Natural killer cell (primary cell): ENCODE measurements at places on chromosomes 16 and 17. TPM values are rescaled to one million over a fixed set of nuclear protein-coding genes. Genes with fewer than 3 reads are reported as not detected.

TP53TG3C gene
- not detected for total RNA-seq

PDILT gene
- not detected for total RNA-seq

ZNF267 gene
- total RNA-seq = 56.6 TPM

- no peaks in the 10 kb centered on the region for H3K4me1 ChIP-seq
- H3K27ac ChIP-seq = no peak overlapping the region
- no peaks in the 10 kb centered on the region for H3K36me3 ChIP-seq
- DNase-seq = no peak
These were observed 11.7 kb upstream of the CACNA1H start for GRCh38 chr16:1141191-1141590.

DNA sequence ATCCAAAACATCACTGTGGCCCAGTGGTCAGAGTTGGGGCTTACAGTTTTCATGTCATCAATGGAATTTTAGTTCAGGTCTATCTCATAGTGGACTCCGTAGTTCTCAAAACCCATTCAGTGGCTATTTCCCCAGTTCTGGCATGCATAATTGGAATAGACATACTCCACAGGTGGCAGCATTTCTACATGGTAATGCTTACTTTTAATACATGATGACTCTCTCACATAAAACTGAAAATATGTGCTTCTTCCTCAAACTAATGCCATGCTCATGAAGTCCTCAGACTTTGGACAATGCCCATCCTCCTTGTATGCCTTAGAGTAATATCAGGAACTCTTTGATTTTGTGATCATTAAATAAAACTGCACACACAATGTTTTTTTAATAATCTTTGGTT is 857.4 kb upstream of the GOT2 start:
- no peaks in the 10 kb centered on the region for H3K4me1 ChIP-seq
- no peak overlapping the region for H3K27ac ChIP-seq
- no peaks in the 10 kb centered on the region for H3K27me3 ChIP-seq
- no peaks in the 10 kb centered on the region for H3K36me3 ChIP-seq
- no peak overlapping the region for H3K4me3 ChIP-seq
- DNase-seq = no peak

DNA sequence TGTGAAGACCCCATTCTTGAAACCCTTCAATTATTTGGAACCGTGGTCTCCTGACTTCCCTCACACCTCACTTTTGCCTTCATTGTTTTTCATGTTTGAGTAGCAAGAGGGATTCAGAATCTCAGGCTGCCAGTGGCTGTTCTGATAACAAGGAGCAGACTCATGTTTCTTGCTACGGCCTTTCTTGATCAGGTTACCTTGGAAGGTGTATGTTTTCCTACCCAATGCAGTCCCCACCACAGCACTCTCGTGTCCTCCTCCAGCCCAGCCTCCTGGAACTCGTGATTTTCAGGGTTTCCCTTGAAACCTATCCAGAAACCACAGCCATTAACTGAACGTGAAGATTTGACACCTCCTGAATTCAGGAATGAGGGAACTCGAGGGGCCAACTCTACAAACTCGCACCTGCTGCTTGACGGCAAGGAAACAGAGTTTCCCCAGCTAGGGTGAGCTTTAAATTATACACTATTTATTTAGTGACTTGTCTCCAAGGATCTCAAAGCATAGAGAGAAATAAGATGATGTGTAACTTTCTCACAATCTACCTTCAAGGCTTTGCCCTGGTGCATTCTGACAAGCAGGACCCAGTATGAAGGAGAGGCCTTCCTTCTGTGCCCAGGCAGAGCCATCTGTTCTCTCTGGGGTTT is 1.6 kb downstream of the ZFHX3 start:
- DNase-seq = no peak
- no peaks in the 10 kb centered on the region for H3K36me3 ChIP-seq
- H3K27ac ChIP-seq = no peak overlapping the region
- no peak overlapping the region for H3K4me3 ChIP-seq
- H3K27me3 ChIP-seq = no peaks in the 10 kb centered on the region
- H3K4me1 ChIP-seq = peaks cover 15% of the 10 kb centered on the region

GRCh38 chr17:80518392-80518791 is 26.2 kb upstream of the RPTOR start:
- no peak overlapping the region for H3K4me3 ChIP-seq
- no peaks in the 10 kb centered on the region for H3K36me3 ChIP-seq
- no peak for DNase-seq
- H3K4me1 ChIP-seq = no peaks in the 10 kb centered on the region
- H3K27me3 ChIP-seq = no peaks in the 10 kb centered on the region
